ENCODE measurements at places on chromosomes 16 and 17.
A peak's percentile ranks its signal among the peaks of the same experiment; 100 is the strongest.

DNA sequence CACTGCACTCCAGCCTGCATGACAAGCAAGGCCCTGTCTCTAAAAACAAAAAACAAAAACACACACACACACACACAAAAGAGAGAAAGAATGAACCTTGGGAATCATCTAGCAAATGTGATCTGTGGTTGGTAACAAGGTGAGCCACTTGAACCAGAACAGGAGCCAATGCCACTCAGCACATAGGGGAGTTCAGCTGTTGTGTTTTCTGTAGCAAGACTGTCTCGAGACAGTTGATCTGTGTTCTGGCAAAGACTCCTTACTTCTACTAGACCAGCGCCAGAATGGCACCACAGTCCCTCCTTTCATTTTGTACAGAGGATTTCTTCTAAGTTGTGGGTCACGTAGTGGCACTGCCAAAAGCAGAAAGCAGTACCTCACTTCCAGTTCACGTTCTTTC, 20.7 kb downstream of the ATP2A1 start:
- no peak for DNase-seq

GRCh38 chr17:79622776-79623175, 11.9 kb upstream of the RBFOX3 start:
- no peak for DNase-seq

- no peak for DNase-seq
These were observed 134.1 kb downstream of the RGS9 start for GRCh38 chr17:65271296-65271695.

GRCh38 chr17:9054126-9054975, 33.0 kb downstream of the NTN1 start:
- DNase-seq = no peak

DNA sequence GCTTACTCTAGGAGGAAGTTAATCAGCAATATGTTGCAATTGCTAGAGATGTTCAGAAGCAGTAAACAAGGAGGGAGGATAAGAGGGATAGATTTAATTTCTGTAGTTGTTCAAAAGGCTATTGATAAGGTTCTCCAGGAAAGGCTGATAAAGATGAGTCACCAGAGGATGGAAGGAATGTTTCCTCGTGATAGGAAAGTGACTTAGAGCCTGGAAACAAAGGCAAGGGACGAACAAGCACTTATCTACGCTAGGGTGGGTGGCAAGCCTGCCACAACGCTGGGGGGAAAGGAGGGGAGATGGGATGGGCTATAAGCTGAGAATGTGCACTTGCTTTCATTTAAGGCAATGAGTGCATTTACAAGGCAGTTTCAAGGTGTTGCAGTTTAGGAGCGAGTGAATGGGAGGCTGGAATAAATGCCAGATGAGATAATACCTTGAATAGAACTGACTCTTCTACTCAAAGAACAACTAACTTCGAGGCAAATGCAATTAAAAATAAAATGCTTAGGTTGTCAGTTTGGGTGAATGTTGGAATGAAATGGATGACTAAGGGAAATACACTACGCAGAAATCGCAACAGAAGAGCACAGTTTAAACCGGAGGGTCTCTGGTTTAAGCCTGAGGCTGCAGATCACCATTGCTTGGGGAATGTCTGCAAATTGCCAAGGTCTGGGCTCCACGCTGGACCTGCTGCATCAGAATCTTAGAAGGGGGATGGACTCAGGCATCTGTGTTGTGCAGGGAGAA, 76.0 kb upstream of the RBBP6 start:
- no peak for DNase-seq

DNA sequence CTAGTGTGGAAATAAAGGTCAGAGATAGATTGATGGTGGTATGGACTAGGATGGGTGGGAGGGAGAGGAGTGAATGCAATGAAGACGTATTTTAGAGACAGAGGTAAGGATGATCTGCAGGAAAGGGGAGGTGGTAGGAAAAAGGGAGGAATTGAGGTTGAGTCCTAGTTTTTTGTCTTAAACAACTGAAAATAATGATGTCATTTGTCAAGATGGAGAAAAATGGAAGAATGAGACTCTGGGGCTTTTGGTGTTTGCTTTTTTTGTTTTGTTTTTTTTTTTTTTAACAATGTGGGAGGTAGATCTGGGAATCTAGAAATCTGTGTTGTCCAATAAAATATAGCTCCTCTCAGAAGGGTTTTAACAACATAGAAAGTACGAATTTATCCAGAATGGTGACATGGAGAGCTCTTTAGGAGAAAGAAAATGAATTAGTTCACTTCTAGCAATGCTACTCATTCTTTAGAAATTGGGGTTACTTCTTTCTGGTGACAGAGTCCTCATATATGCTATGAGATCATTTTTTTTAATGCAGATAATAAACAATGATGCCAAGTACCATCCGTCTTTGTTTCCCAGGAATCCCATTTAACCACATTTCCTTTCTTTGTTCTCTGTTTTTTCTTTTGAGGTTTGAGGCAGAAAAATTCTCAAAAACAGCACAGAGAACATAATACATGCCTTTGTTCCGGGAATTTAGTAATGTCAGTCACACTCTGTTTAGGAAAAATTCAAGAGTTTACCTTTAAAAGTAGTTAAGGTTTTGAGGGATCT, 225.3 kb upstream of the COX10 start:
- no peak for DNase-seq

DNA sequence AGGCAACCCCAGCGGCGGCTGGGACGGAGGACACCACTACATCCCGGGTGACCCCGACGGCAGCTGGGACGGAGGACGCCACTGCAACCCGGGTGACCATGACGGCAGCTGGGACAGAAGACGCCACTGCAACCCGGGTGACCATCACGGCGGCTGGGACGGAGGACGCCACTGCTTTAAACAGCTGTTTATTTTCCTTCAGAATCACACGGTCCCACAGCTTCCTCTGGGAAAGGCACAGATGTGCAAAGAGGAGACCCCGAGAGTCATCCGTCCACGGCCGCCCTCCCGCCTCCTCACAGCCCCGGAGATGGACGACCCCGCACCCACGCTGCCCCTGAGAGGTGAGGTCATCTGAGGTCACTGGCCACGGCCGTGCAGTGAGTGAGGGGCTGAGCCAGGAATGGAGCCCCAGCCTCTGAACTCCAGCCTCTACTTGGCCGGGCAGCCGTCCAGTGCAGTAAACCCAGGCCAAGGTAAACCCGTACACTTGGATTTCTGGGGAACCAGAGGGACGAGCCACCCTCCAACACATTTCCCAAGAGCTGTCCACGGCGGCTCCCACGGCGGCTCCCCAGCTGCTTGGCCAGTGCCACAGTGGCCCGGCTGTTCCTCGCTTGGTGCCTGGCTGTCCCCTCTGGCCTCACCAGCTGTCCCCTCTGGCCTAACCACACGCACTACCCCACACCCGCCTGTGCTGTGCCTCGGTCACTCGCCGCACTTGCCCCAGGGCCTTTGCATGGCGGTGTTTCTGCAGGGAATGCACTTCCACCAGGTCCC, 43.2 kb upstream of the PABPN1L start:
- no peak for DNase-seq

GRCh38 chr17:78430892-78431691, 52.6 kb downstream of the PGS1 start:
- no peak for DNase-seq

DNA sequence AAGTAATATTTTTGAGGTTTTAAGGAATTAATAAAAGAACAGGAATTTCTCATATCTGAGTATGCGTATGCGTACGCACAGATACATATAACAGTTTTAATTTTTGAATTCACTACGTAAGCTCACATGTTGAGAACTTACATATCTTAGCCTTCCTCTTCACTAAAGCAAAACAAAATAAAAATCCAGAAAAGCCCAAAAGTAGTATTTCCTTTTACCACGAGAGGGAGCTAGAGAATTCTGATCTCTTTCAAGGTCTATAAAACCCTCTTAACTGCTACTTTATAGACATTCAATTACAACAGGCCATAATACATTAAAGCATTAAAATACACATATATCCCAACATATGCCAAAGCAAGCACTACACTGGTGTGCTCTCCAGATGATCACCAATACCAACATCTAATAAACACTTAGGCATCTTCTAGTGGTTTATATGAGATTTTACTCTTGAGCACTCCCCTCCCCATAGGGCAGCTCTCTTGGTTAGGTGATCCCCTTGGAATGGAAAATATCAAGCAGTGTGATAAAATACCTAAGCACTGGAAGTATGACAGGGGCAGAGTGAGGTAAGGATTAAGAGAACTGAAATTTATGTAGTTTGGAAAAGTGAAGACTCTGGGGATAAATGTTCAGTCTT, 94.0 kb downstream of the SKAP1 start:
- DNase-seq = peak; percentile 62

GRCh38 chr17:32222621-32223020, 43.0 kb upstream of the RHBDL3 start:
- no peak for DNase-seq

- DNase-seq = no peak
These were observed 11.0 kb downstream of the SIAH1 start for GRCh38 chr16:48374255-48374654.

- DNase-seq = peak; percentile 64
These were observed 127.5 kb downstream of the SOCS1 start for GRCh38 chr16:11128211-11129141.

DNA sequence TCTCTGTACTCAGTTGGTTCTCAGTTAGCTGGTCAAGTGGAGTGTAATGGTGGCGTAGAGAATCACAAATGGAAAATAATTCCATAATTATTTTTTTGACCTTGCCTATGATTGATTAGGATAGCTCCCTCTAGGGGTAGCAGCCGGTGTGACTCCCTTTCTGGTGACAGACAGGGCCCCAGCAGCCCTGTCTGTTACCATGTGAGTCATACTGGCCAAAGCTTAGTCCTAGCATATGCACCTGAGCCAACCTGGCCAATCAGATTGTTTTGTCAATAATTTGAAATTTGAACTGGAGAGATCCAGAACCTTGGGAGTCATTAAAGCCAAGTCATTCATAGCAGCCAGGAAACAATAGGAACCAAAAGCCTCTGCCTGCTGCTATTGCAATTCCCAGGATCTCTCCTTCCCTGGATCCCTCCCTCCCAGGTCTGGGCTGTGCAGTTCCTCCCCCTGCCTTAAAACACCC, 5.6 kb downstream of the PNPO start:
- peak; percentile 68 for DNase-seq

DNA sequence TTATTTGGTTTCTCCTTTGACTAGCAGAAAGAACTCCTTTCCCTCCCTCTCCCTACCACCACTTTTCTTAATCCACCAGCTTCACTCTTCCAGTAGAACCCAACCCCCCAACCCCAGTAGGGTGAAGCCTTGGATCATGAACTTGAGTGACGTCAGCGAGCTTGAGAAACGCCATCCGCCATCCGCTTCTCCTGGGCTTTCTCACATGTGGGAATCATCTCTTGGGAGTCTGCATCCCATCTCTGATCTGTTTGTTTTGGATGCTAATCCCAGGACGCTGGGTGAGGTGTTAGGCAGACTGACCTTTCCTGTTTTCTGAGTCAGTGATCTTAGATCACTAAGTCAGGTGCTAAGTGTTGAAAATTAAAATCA, 16.0 kb upstream of the SOX9 start:
- no peak for DNase-seq

DNA sequence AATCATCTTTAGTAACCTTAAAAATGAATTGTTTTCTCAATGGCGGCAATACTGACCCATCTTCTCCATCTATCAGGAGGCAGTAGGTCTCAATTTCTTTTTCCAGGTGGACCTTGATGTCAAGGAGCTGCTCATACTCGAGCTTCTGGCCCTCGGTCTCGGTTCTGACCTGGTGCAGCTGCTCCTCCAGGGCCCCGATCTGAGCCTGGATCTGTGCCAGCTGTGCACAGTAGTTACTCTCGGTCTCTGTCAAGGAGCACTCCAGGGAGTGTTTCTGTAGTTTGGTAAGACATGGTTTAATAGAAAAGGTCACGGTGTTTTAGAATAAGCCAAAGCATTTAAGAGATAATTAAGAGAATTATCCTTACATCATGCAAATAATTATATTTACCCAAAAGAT, 4.9 kb downstream of the KRT27 start:
- DNase-seq = peak; percentile 1

GRCh38 chr16:12773221-12773620, 30.5 kb downstream of the CPPED1 start:
- DNase-seq = no peak

GRCh38 chr17:37131669-37132611, 183.2 kb downstream of the AATF start:
- no peak for DNase-seq

DNA sequence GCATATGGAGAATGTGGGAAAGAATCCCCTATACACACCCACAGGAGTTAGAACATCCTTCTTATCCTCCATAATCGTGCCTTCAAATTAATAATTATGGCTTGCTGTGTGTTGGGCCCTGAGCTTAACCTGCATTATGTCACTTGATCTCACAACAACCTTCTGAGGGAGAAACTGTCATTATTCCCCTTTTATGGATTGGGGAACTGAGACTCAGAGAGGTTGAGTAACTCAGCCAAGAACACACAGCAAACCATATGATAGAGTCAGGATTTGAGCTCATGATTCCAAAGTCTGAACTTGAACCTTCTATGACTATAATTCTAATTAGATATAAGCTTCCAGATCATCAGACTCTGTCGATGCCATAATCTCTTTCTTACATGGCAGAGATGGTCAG, 114.2 kb upstream of the CACNG3 start:
- DNase-seq = no peak

DNA sequence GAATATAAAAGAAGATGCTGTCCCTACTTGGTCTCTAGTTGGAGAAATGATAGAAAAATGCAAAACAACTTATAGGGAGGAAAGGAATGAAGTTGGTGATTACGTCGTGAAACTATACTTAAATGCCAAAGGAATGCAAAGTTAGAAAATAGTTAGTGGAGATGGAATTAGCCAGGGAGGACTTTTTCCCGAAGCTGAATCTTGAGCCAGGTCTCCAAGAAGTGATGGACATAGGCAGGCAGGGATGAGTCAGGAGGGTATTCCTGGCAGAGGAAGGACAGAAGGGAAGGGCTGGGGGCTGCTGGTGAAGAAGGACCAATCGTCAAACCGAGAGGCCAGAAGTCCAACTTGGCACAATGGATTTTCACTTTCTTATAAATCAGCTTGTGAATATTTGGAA, 1.8 kb downstream of the SNTB2 start:
- DNase-seq = peak; percentile 24

- no peak for DNase-seq
These were observed 82.4 kb downstream of the GSG1L start for GRCh38 chr16:27980919-27981700.

DNA sequence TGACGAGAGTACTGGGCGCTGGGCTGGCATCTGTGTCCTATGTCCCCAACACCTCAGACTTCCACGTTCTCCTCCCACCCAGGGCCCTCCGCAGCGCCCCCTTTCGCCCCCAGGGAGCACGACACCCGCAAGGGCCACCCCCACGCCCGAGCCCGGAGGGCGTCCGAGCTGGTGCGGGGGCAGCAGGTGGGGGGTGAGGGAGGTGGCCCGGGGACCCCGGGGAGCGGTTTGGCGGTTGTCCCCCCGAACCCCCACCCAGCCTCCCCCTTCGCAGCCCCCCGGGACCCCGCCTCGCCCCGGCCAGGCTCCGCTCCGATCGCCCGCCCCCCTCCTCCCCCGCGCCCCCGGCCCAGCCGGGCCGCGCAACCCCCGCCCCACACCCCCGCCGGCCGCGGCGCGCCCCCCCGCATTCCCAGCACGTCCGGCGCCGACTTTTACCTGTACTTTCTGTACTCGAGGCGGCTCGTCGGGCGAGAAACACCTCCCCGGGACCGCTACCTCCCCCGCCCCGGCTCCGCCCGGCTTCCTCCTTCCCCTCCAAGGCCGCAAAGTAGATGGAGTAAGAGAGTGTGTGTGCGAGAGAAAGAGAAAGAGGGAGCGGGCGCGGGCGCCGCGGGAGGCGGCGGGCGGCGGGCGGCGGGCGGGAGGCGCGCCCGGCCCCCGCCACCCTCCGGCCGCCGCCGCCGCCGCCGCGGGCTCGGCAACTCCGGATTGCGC, 901 bp downstream of the CDYL2 start:
- DNase-seq = no peak
